Activated naive CD8-positive, alpha-beta T cell treated with anti-CD3 and anti-CD28 coated beads, Interleukin-2, amount 10 ng/mL, durations not matched to agents 7 days and 5 days (primary cell): ENCODE measurements at places on chromosomes 5 and 9. TPM values are rescaled to one million over a fixed set of nuclear protein-coding genes. Genes with fewer than 3 reads are reported as not detected.

Gene NOTCH1
- total RNA-seq = 70.2 TPM

Gene ITGA1
- total RNA-seq = 23.6 TPM

Gene ROR2
- total RNA-seq = 0.08 TPM

Gene ACSL6
- 31.5 TPM for total RNA-seq

Gene CORO2A
- 12.0 TPM for total RNA-seq

Gene ZMAT2
- total RNA-seq = 57.8 TPM

Gene SEMA6A
- total RNA-seq = not detected

GRCh38 chr5:76874088-76874581, 24.3 kb downstream of the S100Z start:
- peaks cover 2% of the 10 kb centered on the region for H3K4me1 ChIP-seq
- no peak overlapping the region for H3K27ac ChIP-seq
- DNase-seq = no peak

GRCh38 chr5:74400067-74400466, 240.5 kb downstream of the ENC1 start:
- no peak for DNase-seq
- H3K27me3 ChIP-seq = no peaks in the 10 kb centered on the region
- no peaks in the 10 kb centered on the region for H3K4me1 ChIP-seq
- H3K36me3 ChIP-seq = no peaks in the 10 kb centered on the region
- H3K27ac ChIP-seq = no peak overlapping the region

GRCh38 chr5:5751987-5752386, 329.5 kb downstream of the ICE1 start:
- peaks cover 3% of the 10 kb centered on the region for H3K4me1 ChIP-seq
- no peaks in the 10 kb centered on the region for H3K36me3 ChIP-seq

DNA sequence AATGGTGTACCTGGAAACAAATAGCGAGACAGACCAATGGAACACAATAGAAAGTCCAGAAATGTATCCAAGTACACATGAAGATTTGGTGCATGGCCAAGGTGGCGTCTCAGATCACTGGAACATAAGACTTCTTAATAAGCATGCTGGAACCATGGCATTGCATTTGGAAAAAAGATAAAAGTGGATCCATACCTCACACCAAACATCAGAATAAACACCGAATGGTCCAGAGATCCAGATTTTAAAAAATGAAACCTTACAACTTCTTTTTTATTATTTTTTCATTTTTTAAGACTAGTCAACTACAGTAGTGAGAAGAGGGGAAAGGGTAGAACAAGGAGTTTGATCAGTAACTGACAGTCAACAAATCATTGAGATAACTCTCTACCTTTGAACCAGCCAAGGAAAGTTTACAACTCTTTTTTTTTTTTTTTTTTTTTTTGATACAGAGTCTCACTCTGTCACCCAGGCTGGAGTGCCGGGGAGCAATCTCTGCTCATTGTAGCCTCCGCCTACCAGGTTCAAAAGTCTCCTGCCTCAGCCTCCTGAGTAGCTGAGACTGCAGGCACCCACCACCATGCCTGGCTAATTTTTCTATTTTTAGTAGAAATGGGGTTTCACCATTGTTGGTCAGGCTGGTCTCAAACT, 8.8 kb upstream of the DUSP1 start:
- H3K4me1 ChIP-seq = peaks cover 19% of the 10 kb centered on the region
- no peak overlapping the region for H3K4me3 ChIP-seq
- no peak for DNase-seq
- no peaks in the 10 kb centered on the region for H3K27me3 ChIP-seq
- no peaks in the 10 kb centered on the region for H3K36me3 ChIP-seq

GRCh38 chr9:650362-650761, 191.1 kb upstream of the DMRT1 start:
- no peak for DNase-seq
- H3K27me3 ChIP-seq = no peaks in the 10 kb centered on the region
- H3K4me1 ChIP-seq = peaks cover 33% of the 10 kb centered on the region
- H3K36me3 ChIP-seq = no peaks in the 10 kb centered on the region
- peak overlapping the region; percentile 75 for H3K27ac ChIP-seq

DNA sequence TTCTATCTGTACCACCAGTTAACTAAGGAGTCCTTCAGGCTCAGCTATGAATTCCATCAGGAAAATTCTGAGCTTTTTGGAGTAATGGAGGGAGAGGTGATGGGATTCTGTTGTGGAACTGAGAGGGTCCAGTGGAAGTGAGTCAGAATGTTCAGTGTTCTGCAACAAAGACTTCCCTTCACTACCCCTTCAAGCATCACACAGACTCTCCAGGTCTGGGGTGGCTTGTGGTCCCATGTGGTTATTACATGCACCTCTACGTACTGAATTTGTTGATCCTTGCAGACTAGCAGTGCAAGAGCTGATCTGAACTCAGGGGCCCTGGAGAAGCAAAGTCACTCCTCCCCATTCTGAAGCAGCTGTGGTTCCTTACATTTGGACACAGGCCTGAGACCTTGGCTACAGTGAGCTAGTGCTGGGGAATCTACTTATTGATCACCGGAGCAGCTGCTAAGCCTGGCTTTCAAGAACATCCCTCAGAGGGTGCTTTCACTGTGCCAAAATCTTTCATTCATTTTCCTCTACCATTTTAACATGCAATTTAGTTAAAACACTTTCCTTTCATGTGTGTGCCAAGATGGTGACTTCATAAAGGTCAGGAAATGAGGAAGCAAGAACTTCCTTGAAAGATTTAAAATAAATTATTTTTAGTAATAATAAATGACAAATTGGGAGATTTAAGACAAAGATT, 75.0 kb upstream of the TNC start:
- DNase-seq = no peak
- no peak overlapping the region for H3K4me3 ChIP-seq
- no peaks in the 10 kb centered on the region for H3K4me1 ChIP-seq
- H3K27me3 ChIP-seq = peaks cover 27% of the 10 kb centered on the region
- H3K27ac ChIP-seq = no peak overlapping the region
- H3K36me3 ChIP-seq = no peaks in the 10 kb centered on the region

DNA sequence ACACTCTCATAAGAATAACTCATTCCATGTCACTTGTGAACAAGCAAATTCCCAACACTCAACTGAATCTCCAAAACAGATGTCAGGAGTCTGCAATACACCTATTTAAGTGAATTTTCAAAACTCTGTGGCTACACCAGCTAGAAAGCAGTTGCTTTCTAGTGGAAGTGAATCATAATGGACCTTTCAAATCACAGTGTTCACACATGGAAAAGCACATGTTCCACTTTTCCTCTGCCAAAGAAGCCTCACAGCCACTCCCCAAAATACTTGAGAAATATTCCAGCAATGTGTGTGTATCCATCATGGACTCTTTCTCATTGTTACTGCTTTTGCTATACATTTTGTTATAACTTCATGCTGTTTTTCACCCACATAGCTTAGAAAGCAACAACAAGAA, 17.4 kb downstream of the MARCHF3 start:
- H3K4me3 ChIP-seq = no peak overlapping the region
- DNase-seq = no peak
- H3K27me3 ChIP-seq = no peaks in the 10 kb centered on the region
- peaks cover 7% of the 10 kb centered on the region for H3K36me3 ChIP-seq
- peaks cover 6% of the 10 kb centered on the region for H3K4me1 ChIP-seq
- no peak overlapping the region for H3K27ac ChIP-seq

- H3K4me1 ChIP-seq = peaks cover 55% of the 10 kb centered on the region
- no peaks in the 10 kb centered on the region for H3K27me3 ChIP-seq
- DNase-seq = peak; percentile 70
- H3K27ac ChIP-seq = peak overlapping the region; percentile 93
- H3K36me3 ChIP-seq = peaks cover 36% of the 10 kb centered on the region
Observed at GRCh38 chr9:133371261-133371711, 4.6 kb downstream of the SURF4 start.

- no peak overlapping the region for H3K27ac ChIP-seq
- H3K4me1 ChIP-seq = no peaks in the 10 kb centered on the region
- H3K4me3 ChIP-seq = no peak overlapping the region
- no peaks in the 10 kb centered on the region for H3K27me3 ChIP-seq
Observed at GRCh38 chr9:29449306-29449705, 1876.0 kb upstream of the C9orf72 start.

DNA sequence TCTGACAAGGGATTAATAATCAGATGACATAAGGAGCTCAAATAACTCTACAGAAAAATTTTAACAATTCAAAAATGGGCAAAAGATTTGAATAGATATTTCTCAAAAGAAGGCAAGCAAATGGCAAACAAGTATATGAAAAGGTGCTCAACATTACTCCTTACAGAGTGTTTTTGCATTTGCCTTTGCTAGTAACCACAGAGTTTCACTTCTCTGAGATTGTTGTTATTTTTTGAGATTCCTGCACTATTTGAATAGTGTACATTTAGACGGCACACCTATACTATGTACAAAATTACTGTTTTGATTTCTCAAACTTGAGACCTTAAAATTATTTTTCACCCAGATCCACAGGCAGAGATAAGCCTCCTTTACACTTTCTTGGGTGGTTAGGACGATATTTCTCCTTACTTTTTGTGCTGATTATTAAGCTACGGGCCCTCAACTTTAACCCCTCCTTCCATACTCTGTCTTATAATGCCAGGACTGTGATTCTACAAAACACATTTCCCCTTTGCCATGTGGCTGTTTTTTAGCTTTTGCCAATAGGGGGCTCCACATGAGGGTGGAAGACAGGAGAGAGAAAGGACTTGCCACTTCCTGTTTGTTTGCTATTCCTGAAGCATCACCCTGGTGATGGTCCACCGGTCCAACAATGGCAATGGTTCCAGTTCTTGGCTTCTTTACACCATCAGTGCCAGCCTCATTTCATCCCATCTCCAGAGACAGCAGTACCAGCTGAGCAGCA, 65.0 kb upstream of the DAP start:
- no peak overlapping the region for H3K27ac ChIP-seq
- H3K4me1 ChIP-seq = no peaks in the 10 kb centered on the region
- H3K27me3 ChIP-seq = peaks cover 13% of the 10 kb centered on the region
- no peak for DNase-seq
- H3K36me3 ChIP-seq = no peaks in the 10 kb centered on the region
- no peak overlapping the region for H3K4me3 ChIP-seq

GRCh38 chr5:172751761-172752510, 19.1 kb downstream of the DUSP1 start:
- H3K4me3 ChIP-seq = no peak overlapping the region
- peaks cover 6% of the 10 kb centered on the region for H3K4me1 ChIP-seq
- DNase-seq = no peak
- H3K27me3 ChIP-seq = no peaks in the 10 kb centered on the region
- no peaks in the 10 kb centered on the region for H3K36me3 ChIP-seq
- no peak overlapping the region for H3K27ac ChIP-seq

DNA sequence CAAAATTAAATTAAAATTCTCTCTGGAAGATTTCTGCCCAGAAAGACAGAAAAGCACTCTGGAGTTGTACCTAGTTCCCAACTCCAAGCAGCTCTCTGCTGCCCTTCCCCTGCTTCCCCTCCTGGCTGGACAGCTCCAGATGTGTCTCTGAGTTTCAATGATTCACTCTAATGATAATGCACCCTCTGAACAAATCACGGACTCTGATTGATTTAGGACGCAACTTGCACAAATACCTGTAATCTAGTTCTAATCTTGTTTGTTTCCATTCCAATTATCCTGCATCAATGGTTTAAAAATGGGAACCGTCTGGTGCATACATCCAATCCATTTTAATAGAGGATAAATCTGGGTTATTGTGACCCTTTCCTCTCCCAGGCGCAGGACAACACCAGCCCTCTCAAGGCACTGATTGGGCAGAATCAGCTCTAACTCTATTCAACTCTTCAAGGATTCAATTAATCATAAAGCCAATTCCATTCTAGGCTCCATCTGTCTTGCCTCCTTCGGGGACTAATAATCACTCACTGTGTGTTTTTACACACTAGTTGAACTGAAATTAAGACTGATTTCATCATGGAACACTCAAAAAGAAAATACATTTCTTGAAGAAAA, 111.2 kb upstream of the LRRTM2 start:
- H3K27me3 ChIP-seq = no peaks in the 10 kb centered on the region
- no peak overlapping the region for H3K27ac ChIP-seq
- H3K36me3 ChIP-seq = peaks cover 6% of the 10 kb centered on the region
- H3K4me1 ChIP-seq = peaks cover 17% of the 10 kb centered on the region
- no peak overlapping the region for H3K4me3 ChIP-seq

DNA sequence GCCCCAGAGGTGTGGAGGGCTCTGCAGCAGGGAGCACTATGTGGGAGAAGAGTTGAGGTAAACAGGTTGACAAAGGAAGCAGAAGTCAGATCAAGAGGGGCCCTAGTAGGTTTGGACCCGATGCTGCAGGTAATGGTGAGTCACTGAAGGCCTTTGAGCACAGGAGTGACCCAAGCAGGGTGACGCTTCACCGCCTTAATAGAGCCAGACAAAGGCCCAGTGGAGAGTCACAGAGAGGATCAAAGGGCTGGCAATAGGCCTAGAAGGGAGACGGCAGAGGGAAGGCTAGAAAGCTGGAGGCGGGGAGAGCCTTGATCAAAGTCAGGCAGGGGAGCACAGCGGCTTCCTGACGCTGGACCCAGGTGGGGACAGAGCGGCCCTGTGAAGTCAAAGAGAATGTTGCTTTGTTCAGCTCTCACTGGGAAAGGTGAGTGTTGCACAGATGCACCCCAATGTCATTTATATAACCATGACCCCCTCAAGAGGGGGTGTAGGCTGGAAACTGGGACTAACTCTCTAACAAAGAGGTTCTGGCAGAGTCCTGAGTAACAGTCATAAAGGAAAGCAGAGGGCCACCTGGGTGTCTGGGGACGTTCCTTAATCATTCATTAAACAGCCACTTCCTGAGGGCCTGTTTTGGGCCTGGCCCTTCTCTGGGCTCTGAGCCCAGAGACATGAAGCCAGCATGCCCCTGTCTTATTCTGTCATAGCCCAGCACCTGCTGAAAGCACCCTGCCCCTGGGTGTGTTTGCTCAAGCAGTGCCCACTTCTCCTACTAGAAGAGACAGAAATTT, 9.8 kb upstream of the CPLX2 start:
- DNase-seq = no peak
- peaks cover 5% of the 10 kb centered on the region for H3K27me3 ChIP-seq
- H3K4me1 ChIP-seq = no peaks in the 10 kb centered on the region
- H3K4me3 ChIP-seq = no peak overlapping the region
- no peaks in the 10 kb centered on the region for H3K36me3 ChIP-seq

DNA sequence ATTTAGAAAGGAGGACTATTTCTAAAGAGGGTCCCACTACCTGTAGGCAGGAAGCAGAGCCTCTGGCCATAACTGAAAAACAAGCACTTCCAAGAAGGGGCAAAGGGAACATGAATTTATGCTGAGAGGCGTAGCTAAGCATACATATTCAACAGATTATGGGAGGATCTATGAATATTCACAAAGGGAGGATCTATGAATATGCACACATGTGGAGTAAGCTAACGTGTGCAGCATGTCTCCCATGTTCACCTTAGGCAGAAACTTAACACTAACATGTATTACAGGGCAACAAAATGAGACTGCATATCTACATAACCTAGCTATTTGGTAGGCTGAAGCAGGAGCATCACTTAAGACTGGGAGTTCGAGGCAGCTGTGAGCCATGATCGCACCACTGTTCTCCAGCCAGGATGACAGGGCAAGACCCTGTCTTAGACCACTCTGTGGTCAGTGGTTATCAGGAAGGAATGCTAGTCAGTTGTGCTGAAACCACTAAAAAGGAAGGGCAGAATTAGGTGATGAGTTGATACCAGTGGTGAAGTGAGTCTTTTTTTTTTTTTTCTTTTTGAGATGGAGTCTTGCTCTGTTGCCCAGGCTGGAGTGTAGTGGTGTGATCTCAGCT, 20.8 kb downstream of the FXN start:
- peaks cover 22% of the 10 kb centered on the region for H3K4me1 ChIP-seq
- peaks cover 13% of the 10 kb centered on the region for H3K36me3 ChIP-seq
- no peak for DNase-seq
- H3K27ac ChIP-seq = peak overlapping the region; percentile 22
- H3K27me3 ChIP-seq = no peaks in the 10 kb centered on the region

- no peak overlapping the region for H3K4me3 ChIP-seq
- no peaks in the 10 kb centered on the region for H3K27me3 ChIP-seq
- H3K36me3 ChIP-seq = peaks cover 40% of the 10 kb centered on the region
Observed at GRCh38 chr9:113542741-113543140, 79.2 kb downstream of the RGS3 start.
